ENCODE measurements at places on chromosomes 7 and 10. TPM values are rescaled to one million over a fixed set of nuclear protein-coding genes. Genes with fewer than 3 reads are reported as not detected.

Gene CHST3
- not detected for total RNA-seq

Gene LRRC4
- not detected for total RNA-seq

Gene IQCE
- total RNA-seq, result 9.4 TPM

Gene BZW2
- total RNA-seq, result 18.6 TPM

Gene LCOR
- total RNA-seq, result 44.9 TPM

Gene PCDH15
- not detected for total RNA-seq

Gene CCL26
- not detected for total RNA-seq

Gene CYP26C1
- 0.20 TPM for total RNA-seq

Gene PRKCQ
- total RNA-seq, result 70.5 TPM

- no peaks in the 10 kb centered on the region for H3K36me3 ChIP-seq
- no peak for DNase-seq
- H3K4me3 ChIP-seq, result no peak overlapping the region
- peaks cover 63% of the 10 kb centered on the region for H3K4me1 ChIP-seq
- H3K27me3 ChIP-seq, result no peaks in the 10 kb centered on the region
Measured at GRCh38 chr7:36775676-36776075, 51.4 kb upstream of the AOAH start.

DNA sequence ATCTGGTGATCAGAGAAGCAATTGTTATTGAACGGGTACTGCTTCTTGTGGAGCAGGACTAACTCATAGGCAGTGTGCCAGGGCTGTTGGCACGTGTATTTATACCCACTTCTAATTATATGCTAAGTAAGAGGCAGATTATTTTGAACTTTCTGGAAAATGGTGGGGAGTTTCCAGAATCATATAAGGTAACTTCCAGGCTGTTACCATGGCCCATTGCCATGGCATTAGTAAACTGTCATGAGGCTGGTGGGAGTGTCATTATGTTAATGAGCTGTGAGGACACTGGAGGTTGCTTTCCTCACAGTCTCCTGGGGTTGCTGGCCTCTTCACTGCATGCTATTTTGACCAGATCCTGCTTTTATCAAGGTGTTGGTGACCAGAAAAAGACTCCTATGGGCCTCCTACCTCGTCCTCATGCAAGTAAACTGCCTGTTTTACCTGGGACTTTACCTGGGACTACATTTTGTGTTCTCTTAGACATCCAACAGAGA, 122.6 kb downstream of the KCND2 start:
- no peak overlapping the region for H3K27ac ChIP-seq
- H3K36me3 ChIP-seq, result no peaks in the 10 kb centered on the region
- H3K4me1 ChIP-seq, result no peaks in the 10 kb centered on the region
- no peaks in the 10 kb centered on the region for H3K27me3 ChIP-seq
- no peak overlapping the region for H3K4me3 ChIP-seq

DNA sequence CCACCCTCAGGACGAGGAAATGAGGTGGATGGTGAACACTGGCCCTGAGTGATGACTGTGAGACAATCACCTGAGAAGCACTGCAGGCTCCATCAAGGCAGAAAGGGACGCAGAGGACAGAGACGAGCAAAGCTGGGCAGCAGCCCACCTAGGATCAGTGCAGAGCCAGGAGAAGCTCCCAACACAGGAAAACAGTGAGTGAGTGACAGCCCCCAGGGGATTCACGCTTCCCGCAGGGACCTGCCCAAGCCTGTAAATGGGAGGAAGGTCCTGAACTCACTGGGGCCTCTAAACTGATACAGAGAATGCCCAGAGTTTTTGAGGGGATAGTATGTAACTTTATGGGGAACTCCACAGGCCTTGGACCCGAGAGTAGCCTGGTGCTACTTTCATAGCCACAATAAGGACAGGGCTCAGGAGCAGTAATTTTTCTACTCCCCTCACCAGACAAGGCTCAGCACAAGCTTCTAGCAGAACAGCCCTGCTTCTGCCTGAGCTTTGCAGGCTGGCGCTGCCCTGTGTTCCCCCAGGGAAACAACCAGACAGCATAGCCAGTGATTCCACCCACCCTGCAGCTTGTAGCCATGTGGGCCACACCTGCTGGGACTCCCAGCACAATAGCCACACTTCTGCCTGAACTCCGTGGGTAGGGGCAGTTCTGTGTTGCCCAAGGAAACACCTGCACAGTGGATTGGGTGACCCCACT, 708.4 kb downstream of the POM121L12 start:
- no peaks in the 10 kb centered on the region for H3K27me3 ChIP-seq
- no peaks in the 10 kb centered on the region for H3K4me1 ChIP-seq
- no peak overlapping the region for H3K27ac ChIP-seq
- H3K4me3 ChIP-seq, result no peak overlapping the region
- H3K36me3 ChIP-seq, result no peaks in the 10 kb centered on the region

DNA sequence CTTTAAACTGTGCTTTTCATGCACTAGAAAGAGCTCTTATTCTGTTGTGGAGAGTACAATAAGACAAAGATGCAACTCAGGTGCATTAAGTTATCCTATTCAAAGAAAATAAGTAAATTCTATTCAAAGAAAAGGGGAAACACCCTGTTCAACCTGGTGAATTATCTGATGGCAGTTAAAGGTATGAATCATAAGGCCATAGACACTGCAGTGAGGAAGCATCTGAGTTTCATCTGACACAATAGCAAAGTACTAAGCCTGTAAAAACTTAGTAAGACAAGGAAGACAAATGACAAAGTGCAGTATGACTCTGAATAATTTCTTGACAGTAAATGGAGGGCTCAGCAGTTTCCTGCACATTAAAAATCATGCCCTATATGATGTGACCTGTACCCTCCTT, 91.0 kb upstream of the LRRTM3 start:
- H3K4me3 ChIP-seq, result no peak overlapping the region
- no peaks in the 10 kb centered on the region for H3K27me3 ChIP-seq
- DNase-seq, result no peak
- no peaks in the 10 kb centered on the region for H3K36me3 ChIP-seq

DNA sequence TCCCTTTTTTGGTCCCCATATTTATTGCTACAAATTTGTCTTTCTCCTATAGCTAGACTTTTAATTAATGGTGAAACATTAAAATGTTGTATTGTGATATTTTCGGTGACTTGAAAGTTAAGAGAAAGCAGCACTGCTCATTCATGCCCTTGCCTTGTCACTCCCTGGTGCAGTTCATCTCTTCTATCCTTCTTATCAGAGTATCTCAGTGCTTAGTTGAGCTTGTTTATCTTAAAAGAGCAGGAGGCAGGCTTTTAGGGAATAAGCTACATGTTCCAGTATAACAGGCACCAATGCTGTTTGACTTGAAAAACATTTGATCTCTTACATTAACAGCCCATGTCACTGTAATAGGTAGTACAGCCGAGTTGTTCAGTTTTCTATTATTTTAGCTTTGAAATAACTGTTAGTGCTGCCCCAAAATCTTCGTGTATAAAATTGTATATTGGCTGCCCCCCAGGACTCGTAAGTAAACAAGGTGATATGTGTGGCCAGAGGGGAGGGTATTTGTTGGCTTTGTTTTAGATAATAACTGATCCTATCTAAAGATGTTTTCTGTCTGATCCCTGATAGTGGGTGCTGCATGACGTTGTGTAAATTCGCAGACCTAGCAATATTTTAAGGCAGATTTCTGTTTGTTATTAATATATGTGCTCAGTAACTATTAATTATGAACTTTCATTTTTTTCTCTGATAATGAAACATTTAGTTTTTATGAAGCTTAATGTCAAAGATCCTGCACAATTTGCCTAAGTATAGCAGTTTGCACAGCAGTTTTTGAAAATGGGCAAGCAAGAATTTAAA, 96.5 kb downstream of the BTRC start:
- no peak overlapping the region for H3K27ac ChIP-seq
- peaks cover 33% of the 10 kb centered on the region for H3K4me1 ChIP-seq
- H3K27me3 ChIP-seq, result no peaks in the 10 kb centered on the region
- no peaks in the 10 kb centered on the region for H3K36me3 ChIP-seq

DNA sequence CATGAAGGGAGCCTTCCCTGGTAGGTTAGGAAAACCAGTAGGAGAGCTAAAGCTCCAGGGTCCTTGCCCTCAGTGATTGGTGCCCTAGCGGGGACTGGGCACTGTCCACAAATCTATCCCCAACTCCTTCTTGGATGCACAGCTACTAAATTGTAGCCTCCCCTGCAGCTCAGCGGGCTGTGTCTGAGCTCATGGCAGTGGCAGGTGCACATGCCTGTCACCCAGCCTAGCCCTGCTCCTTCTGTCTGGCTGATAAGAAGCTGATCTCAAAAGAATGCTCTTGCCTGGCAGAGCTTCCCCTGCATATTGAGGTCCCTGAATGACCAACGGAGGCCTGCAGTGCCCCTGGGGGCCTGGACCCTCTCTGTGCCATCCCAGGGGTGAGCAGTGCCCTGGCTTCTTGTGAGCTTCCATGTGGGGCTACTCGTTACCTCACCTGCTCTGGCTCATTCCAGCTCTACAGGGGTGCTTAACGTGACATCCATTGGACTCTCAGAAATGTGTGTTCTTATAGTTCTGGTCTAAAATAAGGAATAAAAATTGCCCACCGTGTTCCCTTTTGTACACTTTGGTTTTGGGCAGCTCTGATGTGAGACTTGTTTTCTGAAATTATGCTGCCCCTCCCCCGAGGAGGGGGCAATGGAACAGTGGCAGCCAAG, 59.8 kb upstream of the ANTXRL start:
- no peak overlapping the region for H3K4me3 ChIP-seq
- DNase-seq, result no peak
- no peaks in the 10 kb centered on the region for H3K27me3 ChIP-seq
- no peak overlapping the region for H3K27ac ChIP-seq

- H3K27ac ChIP-seq, result no peak overlapping the region
- DNase-seq, result no peak
- no peaks in the 10 kb centered on the region for H3K27me3 ChIP-seq
- H3K36me3 ChIP-seq, result no peaks in the 10 kb centered on the region
- H3K4me3 ChIP-seq, result no peak overlapping the region
Measured at GRCh38 chr10:123479640-123480039, 186.5 kb upstream of the GPR26 start.

GRCh38 chr10:7506571-7506970, 95.7 kb upstream of the SFMBT2 start:
- H3K27ac ChIP-seq, result no peak overlapping the region
- H3K4me3 ChIP-seq, result no peak overlapping the region
- H3K36me3 ChIP-seq, result no peaks in the 10 kb centered on the region
- DNase-seq, result no peak
- H3K4me1 ChIP-seq, result peaks cover 27% of the 10 kb centered on the region

DNA sequence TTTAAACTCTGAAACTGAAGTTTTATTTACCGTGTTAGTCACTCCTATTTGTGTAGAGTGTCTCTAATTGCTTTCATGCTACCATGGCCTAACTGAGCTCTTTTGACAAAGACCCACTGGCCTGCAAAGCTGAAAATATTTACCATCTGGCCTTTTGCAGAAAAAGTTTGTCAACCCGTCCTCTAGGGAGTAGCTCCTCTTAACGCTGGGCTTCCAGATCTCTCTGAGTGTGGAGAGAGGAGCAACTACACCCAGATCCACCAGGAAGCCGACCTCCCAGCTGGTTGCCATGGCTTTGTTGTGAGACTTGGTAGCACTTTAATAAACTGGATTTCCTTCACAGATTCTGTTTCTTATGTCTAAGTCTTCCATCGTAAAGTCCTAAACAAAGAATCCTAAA, 4.2 kb upstream of the C10orf71 start:
- no peaks in the 10 kb centered on the region for H3K27me3 ChIP-seq
- no peaks in the 10 kb centered on the region for H3K36me3 ChIP-seq
- H3K4me3 ChIP-seq, result no peak overlapping the region
- no peaks in the 10 kb centered on the region for H3K4me1 ChIP-seq

GRCh38 chr10:102579328-102579727, 65.0 kb upstream of the TRIM8 start:
- peaks cover 10% of the 10 kb centered on the region for H3K4me1 ChIP-seq
- no peak overlapping the region for H3K4me3 ChIP-seq
- no peaks in the 10 kb centered on the region for H3K36me3 ChIP-seq
- H3K27me3 ChIP-seq, result no peaks in the 10 kb centered on the region
- DNase-seq, result no peak

GRCh38 chr7:47414342-47415317, 167.3 kb downstream of the TNS3 start:
- H3K27me3 ChIP-seq, result no peaks in the 10 kb centered on the region
- H3K4me3 ChIP-seq, result no peak overlapping the region
- no peaks in the 10 kb centered on the region for H3K4me1 ChIP-seq
- DNase-seq, result no peak
- H3K27ac ChIP-seq, result no peak overlapping the region

DNA sequence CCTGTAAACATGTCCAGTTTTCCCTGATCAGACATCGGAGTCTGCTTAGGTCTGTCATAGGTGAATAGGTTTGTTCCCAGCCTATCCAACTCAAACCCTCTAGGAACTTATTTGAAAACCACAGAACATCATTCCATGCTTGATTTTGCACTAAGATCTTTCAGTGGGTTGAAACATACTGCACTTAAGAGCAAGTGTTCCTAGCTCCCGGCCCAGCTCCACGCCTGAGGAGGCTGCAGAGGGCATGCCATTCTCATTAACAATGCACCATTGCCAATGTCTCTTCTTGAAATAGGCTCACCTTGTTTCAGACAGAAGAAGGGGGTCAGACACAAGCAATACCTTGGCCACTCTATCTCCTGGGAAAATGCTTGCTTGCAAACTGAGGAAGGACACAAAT, 78.0 kb upstream of the EGR2 start:
- no peaks in the 10 kb centered on the region for H3K4me1 ChIP-seq
- no peaks in the 10 kb centered on the region for H3K27me3 ChIP-seq
- DNase-seq, result no peak

DNA sequence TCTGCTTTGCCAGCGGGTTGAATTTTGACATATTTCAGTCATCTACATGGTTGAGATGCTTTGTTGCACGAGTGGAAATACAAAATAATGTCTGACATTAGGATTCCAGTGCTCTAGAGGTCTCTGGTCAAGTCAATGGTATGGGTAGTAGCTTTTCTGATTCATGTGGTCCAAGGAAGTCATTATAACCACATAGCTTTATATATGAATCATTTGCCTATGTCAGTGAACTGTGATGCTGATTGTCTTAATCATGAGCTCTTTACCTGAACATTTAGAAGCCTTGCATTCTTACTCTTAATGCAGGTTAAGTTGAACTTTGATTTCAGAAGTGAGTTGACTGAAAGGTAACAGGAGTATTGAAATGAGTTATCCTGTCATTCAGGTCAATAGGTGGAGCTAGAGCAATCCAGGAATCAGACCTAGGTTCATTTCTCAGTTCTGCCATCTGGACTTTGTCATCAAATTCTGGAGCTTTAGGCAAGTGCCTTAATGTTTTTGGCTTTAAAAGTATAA, 3.3 kb downstream of the MAPK8 start:
- no peak overlapping the region for H3K27ac ChIP-seq
- peaks cover 31% of the 10 kb centered on the region for H3K4me1 ChIP-seq
- no peak overlapping the region for H3K4me3 ChIP-seq
- H3K36me3 ChIP-seq, result no peaks in the 10 kb centered on the region
- DNase-seq, result no peak

- no peaks in the 10 kb centered on the region for H3K36me3 ChIP-seq
- no peaks in the 10 kb centered on the region for H3K27me3 ChIP-seq
- H3K27ac ChIP-seq, result no peak overlapping the region
- H3K4me1 ChIP-seq, result no peaks in the 10 kb centered on the region
- no peak for DNase-seq
- no peak overlapping the region for H3K4me3 ChIP-seq
Measured at GRCh38 chr10:62451611-62451975, 77.4 kb downstream of the ZNF365 start.

- no peaks in the 10 kb centered on the region for H3K27me3 ChIP-seq
- no peak overlapping the region for H3K27ac ChIP-seq
- DNase-seq, result no peak
- peaks cover 4% of the 10 kb centered on the region for H3K4me1 ChIP-seq
Measured at GRCh38 chr10:11395581-11396310, 215.7 kb downstream of the USP6NL start.

Measured in CD4-positive, alpha-beta memory T cell (primary cell).